AML-193 (cell line): ENCODE measurements at places on chromosomes 12 and 14.

DNA sequence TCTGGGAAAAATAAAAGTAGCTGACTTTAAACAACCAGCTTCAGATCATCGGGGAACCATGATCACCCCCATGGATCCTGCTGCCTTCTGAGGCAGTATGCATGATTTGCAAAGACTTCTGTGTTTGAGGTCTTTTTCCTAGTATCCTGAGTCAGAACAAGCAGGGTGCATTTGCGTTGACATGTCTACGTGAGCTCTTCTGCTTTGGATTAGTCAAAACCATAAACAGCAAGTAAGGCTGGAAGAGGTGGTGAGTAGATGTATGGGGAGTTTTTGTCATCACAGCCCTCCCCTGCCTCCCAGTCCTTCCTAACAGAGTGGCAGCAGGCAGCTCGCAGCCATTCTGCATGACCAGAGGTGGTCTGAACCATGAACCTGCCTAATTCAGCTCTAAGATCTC lies 24.1 kb downstream of the PLEKHG7 start:
- DNase-seq = no peak

- no peak for DNase-seq
Measured at GRCh38 chr14:36204461-36205073, 28.0 kb upstream of the PTCSC3 start.

- DNase-seq = no peak
Measured at GRCh38 chr14:87407344-87407743, 585.6 kb downstream of the GALC start.

DNA sequence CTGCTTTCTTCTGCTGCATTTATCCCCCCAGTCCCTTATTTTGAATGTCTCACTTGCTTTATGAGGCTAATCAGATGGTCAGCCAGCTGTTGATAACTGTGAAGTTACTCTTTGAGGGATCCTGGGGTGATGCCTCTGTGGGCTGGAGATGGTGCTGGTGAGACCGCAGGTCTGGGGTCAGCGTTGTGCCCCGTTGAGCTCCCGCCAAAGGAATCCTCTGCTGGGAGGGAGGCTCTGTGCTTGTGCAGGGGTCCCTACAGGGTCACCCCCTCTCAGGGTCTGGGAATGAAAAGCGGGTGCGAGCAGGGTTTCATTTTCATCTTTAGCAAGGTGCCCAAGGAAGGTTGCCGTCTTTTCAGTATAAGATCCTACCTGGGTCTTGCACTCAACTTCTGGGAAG lies 161.2 kb upstream of the RTL1 start:
- no peak for DNase-seq

DNA sequence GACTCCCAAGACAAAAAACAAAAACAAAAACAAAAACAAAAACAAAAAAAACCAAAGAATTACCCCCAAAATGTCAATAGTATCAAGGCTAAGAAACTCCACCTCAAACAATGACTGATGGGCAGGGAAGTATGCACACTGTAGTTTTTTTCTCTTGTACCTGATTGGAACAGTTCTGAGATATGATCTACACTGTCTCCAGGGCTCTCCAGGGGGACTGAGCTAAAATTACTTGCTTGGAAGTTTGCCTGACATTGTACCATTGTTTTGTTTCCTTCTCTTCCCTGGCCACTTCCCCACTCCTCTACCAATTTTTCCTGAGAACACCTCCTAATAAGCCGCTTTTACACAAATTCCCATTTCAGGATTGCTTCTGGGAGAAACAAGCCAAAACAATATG lies 22.3 kb upstream of the CATSPERB start:
- DNase-seq = no peak

DNA sequence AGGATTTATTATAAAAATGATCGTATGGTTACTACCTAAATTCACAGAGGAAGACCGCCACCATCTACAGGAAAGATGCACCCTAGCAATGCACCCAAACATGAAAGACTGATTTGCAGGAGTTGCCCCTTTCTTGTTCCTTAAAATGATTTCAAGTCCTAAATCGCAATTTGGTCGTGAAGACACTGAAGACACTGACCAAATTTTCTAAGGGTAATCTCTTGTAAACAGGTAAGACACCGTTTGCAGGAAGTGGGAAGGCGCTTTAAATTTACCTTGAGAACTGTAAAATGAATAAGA lies 1.0 kb downstream of the SOS2 start:
- no peak for DNase-seq

DNA sequence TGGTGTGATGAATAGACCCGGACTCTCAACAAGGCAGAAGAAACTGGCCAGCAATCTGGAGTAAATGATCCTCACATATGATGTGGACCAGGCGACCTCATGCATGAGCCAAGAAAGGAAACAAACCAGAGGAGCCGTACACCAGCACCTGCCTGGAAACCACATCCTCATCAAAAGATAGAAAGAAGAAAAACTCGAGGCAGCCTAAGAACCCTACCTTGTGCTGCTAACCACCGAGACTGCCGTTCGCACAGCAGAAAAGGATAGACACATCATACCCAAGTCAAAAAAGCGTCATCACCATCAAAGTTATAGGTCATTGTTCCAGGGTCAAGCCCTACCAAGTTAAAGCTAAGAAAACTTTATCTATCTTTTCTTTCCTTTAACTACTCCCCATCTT lies 66.7 kb downstream of the RESF1 start:
- no peak for DNase-seq

DNA sequence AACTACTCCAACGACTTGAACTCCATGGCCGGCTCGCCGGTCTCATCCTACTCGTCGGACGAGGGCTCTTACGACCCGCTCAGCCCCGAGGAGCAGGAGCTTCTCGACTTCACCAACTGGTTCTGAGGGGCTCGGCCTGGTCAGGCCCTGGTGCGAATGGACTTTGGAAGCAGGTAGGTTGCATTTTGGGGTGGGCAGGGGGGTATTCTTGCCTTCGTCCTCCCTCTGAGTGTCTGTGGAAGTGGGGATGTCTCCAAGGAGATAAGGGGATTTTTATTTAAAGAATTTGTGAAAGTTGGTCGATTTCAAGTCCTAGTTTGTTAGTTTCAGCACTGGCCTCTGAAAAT lies 1.3 kb downstream of the ASCL1 start:
- no peak for DNase-seq
